CD4-positive, alpha-beta T cell treated with Interleukin-6 for 4 hours (primary cell): ENCODE measurements at places on chromosomes 4 and X.

GRCh38 chrX:66167431-66167830 lies 3.4 kb downstream of the HEPH start:
- DNase-seq = no peak

GRCh38 chrX:26352891-26353430 lies 137.0 kb downstream of the MAGEB5 start:
- no peak for DNase-seq

- DNase-seq = no peak
These were observed 450.6 kb upstream of the TENM3 start for GRCh38 chr4:181792641-181793040.

DNA sequence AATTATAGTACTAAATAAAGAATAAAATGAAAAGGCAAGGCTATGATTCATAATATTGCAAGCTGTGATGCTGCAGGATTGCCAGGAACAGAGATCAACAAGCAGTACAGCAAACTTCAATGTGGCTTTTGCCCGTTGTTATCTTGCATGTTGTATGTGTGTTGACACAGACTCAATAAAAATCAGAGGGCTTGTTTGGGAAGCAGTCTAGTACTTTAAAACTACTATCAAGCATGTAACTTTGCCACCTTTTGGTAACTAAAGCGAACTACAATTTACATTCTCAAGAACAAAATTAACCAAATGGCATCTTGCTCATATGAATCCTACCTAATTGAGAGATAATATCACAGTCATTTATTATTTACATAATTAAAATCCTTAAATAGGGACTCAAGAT lies 79.8 kb upstream of the GPM6A start:
- no peak for DNase-seq

DNA sequence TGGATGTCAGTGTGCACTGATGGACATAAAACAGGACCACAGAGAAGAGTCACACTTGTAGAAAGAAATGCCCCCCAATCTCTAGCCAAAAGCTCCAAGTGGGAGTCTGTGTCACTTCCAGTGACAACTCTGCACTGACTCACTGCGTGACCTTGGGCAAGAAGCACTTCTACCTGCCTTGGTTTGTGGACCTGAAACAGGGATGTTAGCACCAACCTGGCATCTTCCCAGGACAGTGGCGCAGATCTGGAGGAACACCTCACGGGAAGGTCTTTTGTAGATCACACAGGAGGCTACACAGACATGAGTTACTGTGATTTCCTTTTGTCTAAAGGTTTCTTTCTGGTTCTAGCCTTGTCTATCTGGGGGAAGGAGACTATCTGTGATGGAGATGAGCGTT lies 80.5 kb upstream of the DHRSX start:
- no peak for DNase-seq

- DNase-seq = no peak
These were observed 280.7 kb downstream of the RAPGEF2 start for GRCh38 chr4:159383562-159383931.

GRCh38 chr4:108681321-108681809 lies 31.0 kb downstream of the OSTC start:
- no peak for DNase-seq

- no peak for DNase-seq
These were observed 556.0 kb downstream of the TRIML1 start for GRCh38 chr4:188695261-188695660.

DNA sequence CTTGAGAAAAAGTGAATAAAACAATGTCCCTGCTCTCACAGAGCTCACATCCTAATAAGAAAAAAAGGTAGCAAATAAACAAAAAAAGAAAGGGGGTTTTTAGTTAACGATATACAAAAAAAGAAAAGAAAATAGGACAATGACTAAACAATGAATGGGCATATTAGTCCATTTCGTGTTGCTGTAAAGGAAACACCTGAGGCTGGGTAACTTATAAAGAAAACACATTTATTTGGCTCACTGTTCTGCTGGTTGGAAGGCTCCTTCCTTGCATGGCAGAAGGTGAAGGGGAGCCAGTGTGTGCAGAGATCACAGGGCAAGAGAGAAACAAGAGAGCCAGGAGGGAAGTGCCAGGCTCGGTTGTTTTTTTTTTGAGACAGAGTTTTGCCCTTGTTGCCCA lies 4.7 kb upstream of the KLF3 start:
- no peak for DNase-seq

GRCh38 chr4:125091-125771 lies 930 bp downstream of the ZNF718 start:
- no peak for DNase-seq

GRCh38 chr4:2399631-2400190 lies 18.7 kb downstream of the ZFYVE28 start:
- no peak for DNase-seq

GRCh38 chrX:37348231-37348970 lies 763 bp upstream of the PRRG1 start:
- no peak for DNase-seq

GRCh38 chr4:67436742-67437141 lies 108.6 kb downstream of the CENPC start:
- DNase-seq = no peak

- DNase-seq = no peak
These were observed 70.8 kb downstream of the HHIP start for GRCh38 chr4:144716778-144717177.

DNA sequence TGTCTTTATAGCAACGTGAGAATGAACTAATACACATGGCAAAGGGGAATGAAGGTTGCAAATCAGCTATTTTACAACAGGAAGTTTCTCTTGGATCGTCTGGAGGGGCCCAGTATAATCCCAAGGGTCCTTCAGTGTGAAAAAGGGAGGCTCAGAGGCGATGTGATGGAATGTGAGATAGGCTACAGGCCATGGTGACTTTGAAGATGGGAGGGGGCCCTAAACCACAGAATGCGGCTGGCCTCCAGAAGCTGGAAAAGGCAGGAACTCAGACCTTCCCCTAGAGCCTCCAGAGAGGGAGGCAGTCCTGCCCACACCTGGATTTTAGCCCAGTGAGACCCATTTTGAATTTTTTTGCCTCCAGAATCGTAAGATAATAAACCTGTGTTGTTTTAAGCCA lies 69.4 kb upstream of the PGM2 start:
- DNase-seq = no peak

DNA sequence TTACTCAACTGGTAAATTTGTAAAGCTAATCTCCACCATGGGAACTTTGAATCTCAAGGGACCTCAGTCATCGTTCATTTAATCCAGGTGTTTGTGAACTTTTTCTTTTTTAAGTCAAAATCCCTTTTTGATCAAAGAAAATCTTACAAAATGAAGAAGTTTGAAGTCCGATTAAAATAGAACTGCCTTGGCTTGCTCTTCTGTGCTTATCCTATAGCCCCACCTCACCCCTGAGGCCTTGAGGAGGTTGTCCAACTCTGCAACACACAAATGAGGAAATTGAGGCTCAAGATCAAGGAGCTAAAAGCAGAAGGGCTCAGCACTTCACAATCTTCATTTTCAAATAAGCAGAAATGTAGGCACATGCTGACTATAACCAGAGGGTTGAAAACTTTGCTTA lies 240.3 kb upstream of the SFRP2 start:
- no peak for DNase-seq

DNA sequence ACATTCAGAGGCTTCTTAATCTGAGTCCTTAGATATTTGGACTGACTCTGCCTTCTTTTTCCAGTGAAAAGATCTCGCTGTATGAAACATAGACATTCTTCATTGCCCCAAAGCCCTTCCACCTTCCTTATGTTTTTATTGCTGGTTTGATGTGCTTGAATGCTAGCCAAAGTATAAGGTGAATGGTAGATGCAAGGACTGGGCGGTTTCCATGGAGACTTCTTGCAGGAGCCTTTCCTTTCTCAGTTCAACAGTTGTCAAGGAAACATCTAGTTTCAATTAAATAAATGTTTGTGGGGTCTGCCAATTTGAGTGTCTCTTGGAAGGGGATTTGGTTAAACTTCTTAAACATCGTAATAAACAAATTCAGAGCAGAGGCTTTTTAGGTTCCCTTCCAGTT lies 46.0 kb downstream of the REPS2 start:
- DNase-seq = no peak

GRCh38 chr4:175422331-175422730 lies 389.7 kb downstream of the GPM6A start:
- DNase-seq = no peak

DNA sequence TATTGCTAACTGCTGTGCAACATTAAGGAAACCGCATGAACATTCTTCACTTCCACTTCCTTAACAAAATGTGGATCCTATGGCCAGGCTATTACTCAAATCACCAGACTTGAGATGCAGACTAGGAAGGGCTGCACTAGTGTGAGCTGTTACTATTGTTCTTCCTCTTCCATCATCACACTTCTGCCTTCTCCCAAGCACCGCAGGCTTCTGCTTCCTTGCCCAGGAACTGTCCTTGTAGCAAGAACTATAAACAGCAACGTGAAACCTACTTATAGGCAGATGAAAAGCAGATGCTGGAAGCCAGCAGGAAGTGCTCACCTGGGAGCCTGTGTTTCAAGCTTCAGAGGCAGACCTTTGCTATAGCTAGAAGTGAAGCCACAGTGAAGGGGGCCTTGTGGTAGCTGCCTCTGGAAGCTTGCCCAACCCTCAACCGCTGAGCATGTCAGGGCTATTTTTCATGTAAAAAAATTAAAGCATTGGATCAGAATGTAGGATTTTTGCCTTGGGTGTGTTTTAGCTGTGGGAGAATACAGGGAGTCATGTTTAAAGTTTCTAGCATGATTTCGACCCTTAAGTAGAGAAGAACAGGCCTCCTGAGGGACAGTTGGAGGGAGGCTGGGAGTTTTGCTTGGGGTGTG lies 43.9 kb downstream of the CLNK start:
- DNase-seq = no peak

DNA sequence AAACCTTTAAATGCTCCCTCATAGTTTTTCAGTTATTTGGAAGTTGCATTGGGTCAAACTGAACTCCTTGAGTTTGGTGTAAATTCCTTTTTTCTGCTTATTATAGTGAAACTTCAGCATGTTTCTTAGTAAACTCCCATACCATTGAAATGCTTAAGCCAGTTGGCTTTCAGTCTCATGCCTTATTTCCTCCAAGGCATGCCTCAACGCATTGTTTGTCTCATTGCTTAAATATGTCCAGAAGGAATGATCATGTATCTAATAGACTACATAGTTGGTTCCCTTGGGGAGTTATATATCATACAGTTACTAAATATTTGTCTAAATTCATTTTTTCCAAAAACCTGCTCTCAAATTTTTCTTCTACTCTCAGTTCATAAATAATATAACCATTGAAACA lies 114.0 kb downstream of the STOX2 start:
- DNase-seq = no peak

GRCh38 chrX:46576458-46576857 lies 2.9 kb downstream of the CHST7 start:
- no peak for DNase-seq

- no peak for DNase-seq
These were observed 29.0 kb downstream of the SGMS2 start for GRCh38 chr4:107853444-107854355.

DNA sequence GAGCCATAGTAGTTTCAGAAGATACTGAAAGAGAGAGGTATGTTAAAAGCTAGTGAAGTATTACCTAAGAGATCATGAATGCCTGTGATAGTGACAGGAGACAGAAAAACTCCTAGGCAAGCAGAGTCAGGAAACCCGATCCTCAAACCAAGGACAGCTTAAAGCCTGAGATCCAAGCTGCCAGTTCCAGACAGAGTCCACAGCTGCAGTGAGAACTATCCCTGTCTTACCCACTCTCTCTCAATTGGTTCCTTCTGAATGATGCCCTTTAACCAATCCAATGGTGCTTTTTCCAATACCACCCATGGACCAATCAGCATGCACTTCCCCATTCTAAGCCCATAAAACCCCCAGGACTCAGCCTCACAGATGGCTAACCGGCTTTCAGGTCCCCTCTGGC lies 90.4 kb upstream of the PCDH10 start:
- DNase-seq = no peak

- DNase-seq = no peak
These were observed 26.5 kb downstream of the DCHS2 start for GRCh38 chr4:154465085-154465484.

DNA sequence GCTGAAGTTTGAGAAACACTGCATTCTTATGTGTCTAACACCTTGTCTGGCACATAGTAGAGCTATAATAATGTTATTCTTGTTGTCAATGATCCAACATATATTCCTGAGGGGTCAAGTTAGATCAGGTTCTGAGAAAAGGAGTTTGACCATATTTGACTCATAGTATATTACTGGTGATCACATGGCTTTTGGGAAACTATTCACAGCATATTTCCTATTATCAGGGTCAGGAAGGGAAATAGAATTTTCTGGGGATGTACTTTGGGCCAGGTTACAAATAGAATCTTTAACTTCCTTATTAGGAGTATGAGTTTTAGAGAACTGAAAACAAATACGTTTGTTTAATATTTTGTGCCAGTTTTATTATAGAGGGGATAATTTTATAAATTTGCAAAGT lies 11.6 kb downstream of the IL15 start:
- DNase-seq = no peak
